Stimulated activated CD4-positive, alpha-beta T cell treated with anti-CD3 and anti-CD28 coated beads, Interleukin-2, amount 100 ng/mL, for 4 hours (primary cell): ENCODE measurements at places on chromosomes 5 and 9.

DNA sequence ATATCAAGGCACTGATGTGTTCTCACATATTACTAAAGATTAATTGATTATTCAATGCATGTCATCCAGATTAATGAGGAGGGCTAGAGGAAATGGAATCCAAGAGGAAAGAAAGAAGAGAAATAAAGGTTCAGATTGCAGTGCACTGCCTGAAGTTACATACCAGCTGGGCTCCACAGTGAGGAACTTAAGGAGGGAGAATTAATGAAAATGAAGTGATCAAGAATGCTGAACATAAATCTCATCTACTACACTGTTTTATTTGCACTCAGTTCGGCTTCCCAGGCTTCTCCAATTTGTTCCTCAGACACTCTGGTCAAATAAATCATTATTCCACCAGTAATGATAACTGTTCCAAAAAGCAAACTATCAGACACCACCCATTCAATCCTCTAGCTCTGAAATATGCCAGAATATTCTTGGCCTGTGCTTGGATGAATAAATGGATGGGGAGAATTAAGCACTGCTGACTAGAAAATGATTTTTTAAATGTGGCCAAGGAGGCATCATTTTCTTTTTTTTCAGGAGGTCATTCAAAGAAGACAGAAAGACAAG lies 88.6 kb upstream of the FBN2 start:
- DNase-seq = no peak

DNA sequence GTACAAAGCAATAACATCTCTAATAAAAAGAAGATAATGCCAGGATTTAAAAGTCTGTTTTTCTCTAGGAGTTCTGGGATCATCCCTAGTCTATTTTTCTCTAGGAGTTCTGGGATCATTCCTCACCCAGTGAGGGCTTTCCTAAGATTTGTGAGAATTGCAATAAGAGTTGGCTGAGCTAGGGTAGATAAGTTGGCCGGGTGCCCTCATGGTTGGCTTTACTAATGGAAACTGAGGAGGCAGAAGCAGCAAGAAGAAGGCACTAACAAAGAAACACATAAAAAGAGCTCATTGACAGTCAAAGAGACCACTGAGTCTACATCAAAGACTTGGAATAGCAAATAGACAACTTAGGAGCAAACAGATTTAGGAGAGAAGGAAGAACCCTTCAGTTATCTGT lies 4.2 kb downstream of the SLC1A3 start:
- DNase-seq = no peak

DNA sequence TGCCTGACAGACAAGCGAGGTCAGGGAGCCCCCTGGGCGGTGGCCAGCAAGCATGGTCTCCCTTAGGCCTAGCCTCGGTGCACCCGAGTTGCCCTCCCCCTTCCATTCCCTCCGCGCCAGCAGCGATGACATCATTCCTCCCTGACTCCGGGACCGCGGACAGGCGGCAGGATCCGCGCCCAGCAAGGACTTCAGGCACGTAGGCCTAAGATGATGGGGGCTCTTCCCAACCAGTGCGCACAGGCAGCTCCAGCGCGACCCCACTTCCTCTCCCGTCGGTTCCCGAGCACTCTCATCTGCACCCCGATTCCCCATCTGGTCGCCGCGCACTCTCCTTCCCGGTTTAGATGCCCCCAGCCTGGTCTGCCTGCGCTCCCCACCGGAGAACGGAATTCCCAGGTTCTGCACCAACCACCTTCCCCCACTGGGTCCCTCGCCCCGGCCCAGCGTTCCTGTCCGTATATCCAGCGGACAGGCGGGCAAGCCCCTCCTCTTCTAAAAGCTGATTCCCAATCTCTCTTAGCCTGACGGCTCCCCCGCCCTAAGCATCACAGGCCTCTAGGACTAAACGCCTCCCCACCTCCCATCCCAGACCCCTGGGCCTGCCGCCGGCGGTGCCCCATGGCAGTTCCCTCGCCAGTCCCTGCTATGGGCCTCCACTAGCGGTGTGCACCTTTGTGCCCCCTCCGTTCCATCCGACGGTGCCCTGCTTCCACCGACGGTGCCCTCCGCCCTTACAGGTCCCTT lies 931 bp downstream of the FAM219A start:
- DNase-seq = no peak

GRCh38 chr5:167552356-167552755 lies 739.1 kb upstream of the WWC1 start:
- DNase-seq = no peak

DNA sequence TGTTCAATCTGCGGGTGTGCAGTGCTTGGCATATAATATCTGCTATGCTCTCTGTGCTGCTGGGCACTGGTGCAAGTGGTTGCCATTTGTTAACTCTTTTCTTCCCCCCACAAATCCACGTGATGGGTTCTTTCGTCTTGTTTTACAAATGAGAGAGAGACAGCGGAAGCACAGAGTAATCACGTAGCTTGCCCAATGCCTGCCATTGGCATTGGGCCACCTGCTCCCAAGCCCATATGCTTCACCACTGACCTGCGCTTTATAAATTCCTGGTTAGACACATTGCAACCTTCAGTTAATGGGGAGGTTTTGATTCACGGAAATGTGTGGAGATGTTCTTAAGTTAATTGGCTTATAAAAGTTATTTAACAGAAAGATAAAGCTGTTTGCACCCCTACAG lies 194.8 kb upstream of the ADAMTS16 start:
- no peak for DNase-seq

- no peak for DNase-seq
Measured at GRCh38 chr9:127233550-127233949, 31.0 kb upstream of the GARNL3 start.

DNA sequence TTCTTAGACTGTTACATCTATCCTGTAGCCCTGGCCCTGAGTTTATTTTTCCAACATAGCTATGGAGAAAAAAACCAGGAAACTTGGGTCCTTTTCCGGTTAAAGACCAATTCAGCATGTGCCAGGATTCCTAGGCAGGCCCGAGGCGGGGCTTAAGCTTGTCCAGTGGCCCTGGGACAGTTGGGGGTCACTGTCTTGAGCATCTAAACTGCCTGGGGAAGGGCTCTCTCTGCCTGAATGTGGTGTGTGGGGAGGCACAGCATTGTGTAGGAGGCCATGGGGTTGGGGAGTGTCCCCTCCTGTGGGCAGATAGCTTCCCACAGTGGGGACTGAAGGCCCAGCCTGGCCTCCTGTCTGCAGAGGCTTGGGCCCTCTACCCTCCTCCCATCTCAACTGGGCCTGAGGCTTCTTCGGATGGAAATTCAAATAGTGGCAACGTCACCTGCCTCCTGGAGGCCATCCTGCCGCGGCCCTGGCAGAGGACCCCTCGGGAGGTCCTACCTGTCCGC lies 88.8 kb downstream of the PHF2 start:
- no peak for DNase-seq

- no peak for DNase-seq
Measured at GRCh38 chr5:133273661-133274596, 222.1 kb downstream of the HSPA4 start.

- DNase-seq = no peak
Measured at GRCh38 chr9:693201-694091, 148.1 kb upstream of the DMRT1 start.

DNA sequence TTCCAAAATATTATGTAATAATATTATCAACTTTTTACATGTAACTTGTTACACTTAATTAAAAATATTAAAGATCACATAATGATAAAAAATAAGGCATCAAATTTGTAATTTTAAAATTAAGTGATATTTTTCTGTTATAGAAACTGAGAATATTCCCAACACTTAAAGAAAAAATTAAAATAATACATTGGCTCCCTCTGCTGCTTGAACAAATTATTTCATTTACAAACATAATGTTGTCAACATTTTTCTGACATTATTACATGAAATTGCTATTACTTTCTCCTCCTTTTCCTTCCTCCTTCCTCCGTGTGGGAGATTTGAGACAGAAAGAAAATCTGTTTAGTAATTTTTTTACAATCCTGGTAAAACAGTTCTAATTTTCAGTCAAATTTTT lies 42.3 kb downstream of the RNF180 start:
- DNase-seq = no peak

GRCh38 chr5:178786417-178786816 lies 56.0 kb upstream of the ZNF354A start:
- no peak for DNase-seq

GRCh38 chr9:114823441-114823840 lies 17.6 kb upstream of the TNFSF15 start:
- DNase-seq = no peak

- peak; percentile 6 for DNase-seq
Measured at GRCh38 chr5:96997265-96997859, 61.5 kb downstream of the LNPEP start.

DNA sequence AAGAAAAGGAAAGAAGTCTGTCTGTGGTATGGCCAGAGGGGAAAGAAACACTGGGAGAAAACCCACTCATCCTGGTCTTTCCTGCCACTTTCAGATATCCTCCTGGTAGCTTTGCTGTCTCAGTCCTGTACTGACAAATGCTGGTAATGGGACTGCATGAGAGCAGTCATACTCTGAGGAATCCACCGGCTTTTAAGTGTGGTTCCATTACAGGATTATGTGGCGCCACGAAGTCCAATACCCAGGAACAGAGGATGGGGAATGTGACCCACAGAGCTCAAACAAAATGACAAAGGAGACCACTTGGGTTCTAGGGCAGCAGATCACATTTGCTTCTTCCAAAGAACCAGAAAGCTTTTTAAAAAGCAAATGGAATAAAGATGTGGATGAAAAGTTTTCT lies 26.3 kb upstream of the FBP1 start:
- DNase-seq = no peak

GRCh38 chr5:40141896-40142295 lies 537.8 kb upstream of the PTGER4 start:
- no peak for DNase-seq

- no peak for DNase-seq
Measured at GRCh38 chr9:22922222-22922621, 475.6 kb downstream of the DMRTA1 start.

DNA sequence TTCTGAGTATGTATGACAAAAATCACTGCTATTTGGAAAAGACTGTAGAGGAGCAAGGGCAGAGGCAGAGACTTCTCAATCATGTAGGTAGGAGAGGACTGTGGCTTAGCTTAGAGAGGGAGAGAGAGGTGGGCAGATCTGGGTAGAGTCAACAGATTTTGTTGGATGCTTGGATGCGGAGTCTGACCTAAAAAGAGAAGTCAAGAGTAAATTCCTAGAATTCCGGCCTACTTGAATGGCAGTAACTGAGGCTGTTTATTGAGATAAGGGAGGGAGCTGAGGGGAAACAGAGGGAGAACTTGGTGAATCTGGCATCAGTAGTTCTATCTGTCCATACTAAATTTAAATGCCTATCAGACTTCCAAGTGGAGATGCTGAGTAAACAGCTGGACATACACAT lies 2.4 kb downstream of the TICAM2 start:
- DNase-seq = no peak

- no peak for DNase-seq
Measured at GRCh38 chr9:131260751-131261452, 15.4 kb downstream of the FAM78A start.

GRCh38 chr5:159527546-159528254 lies 197.4 kb upstream of the IL12B start:
- DNase-seq = no peak

DNA sequence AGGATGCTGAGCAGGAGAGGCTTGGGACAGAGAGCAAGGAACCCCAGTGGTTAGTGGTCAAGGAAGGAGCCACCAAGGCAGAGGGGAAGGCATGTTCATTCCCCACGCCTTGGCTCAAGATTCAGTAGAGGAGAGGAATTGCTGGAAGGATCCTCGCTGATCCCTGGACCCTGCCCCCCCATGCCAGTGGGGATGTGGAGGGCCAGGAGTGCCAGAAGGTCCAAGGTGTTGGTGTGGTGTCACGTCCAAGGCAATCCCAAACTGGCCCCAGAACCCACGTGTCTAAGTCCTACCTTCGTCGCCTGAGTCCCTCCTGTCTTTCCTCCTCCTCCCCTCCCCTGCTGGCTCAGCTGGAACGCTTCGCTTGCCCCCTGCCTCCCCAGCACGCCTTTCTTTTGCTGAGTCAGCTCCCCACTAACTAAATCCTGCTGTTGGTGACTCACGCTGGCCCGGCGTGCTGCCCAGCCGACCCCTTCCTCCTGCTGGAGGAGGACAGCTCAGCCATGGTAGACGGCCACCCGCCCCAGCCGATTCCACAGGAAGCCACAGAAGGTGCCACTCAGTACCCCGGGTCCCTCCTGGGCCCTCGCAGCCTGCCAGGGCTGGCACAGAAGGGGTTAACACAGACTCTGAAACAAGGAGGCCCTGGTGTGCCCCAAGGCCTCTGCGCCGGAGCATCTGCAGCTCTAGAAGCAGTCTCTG lies 37.6 kb upstream of the ORM1 start:
- no peak for DNase-seq

- no peak for DNase-seq
Measured at GRCh38 chr9:33148367-33149014, 18.6 kb downstream of the B4GALT1 start.

DNA sequence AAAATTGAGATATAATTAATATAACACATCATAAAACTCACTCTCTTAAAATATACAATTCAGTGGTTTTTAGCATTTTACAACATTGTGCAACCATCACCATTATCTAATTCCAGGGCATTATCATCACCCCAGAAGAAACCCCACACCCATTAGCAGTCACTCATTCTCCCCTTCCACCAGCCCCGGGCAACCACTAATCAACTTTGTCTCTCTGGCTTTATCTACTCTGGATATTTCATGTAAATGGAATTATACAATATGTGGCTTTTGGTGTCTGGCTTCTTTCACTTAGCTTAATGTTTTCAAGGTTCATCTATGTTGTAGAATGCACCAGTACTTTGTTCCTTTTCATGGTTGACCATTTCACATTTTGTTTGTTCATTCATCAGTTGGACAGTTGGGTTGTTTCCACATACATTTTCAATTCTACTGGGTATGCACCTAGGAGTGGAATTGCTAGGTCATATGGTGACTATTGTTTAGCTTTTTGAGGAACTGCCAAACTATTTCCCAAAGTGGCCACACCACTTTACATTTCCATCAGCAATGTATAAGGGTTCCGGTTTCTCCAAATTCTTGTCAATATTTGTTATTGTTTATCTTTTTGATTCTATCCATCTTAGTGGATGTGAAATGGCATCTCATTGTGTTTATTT lies 62.4 kb downstream of the MARCHF3 start:
- DNase-seq = no peak

DNA sequence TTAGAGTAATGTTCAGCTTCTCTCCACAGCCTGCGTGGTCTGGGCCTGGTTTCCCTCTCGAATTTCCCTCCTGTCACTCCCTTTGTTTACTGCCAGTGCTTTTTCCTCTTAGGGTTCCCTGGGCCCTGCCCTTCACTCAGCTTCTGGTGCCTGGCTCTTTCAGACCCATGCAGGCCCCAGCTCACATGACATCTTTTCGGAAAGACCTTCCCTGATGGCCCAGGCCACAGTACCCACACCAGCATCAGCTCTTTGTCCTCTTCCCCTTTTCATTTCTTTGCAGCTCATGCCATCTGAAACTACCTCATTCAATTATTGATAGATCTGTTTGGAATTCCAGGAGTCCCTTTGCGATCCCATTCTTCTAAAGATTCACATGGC lies 68.1 kb upstream of the ABL1 start:
- DNase-seq = no peak

- no peak for DNase-seq
Measured at GRCh38 chr5:137822158-137822764, 45.4 kb upstream of the MYOT start.

GRCh38 chr5:79454043-79454442 lies 59.9 kb downstream of the HOMER1 start:
- no peak for DNase-seq

GRCh38 chr9:87336914-87337333 lies 160.7 kb upstream of the DAPK1 start:
- DNase-seq = no peak
